ENCODE measurements at places on chromosomes 1 and 21. TPM values are rescaled to one million over a fixed set of nuclear protein-coding genes. Genes with fewer than 3 reads are reported as not detected.
A peak's percentile ranks its signal among the peaks of the same experiment; 100 is the strongest.

DNA sequence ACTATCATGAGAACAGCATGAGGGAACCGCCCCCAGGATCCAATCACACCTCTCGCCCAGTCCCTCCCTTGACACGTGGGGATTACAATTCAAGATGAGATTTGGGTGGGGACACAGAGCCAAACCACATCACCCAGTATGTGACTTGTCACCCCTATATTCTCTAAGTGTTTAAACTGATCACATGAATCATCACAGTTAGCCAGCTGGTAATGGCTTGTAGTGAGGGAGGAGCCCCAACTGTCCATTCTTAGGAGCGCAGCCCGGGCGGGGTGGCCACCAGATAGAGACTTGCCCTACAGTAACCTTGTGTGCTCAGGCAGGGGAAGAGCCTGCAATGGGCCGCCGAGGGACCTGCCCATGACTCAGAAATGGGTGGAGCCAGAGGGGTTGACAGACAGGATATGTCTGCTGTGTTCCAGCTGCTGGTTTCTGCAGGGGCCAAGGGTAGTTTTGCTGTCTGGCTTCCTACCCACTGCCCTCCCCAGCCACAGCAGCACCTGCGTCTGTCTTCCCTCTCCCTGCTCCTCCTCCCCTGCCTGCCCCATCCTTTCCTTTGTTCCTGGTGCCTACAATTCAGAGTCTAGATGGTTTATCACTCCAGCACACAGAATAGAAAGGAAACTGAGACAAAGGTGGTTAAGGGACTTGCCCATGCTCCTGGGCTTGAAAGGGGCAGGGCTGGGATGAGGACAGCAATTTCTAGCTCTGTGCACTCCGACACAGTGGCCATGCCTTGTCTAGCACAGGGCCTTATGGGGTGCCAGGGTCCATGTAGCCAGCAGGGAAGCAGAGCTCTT lies 9.2 kb downstream of the ABCG1 start:
- peak; percentile 89 for DNase-seq

DNA sequence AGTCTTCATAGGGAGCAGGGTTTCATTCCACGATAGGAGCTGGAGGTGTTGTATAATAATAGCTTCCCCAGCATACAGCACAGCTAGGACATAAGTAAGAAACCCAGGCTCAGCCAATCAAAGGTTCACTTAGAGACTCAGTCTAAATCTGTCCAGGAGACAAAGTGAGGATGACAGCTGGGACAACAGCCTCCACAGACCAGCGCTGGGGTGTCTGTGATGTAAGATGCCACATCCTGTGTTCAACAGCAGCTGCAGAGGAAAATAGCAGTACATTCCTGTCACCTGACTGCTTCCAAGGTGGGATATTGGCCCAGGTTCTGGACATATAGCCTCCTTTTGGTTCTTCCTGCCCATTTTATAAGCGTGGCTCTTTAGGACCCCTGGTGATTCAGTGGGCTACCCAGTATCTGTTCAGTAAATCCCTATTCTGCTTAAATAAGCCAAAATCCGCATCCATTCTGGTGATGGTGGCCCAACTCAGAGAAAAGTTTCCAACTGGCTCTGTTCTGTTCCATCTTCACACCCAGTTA lies 176.8 kb upstream of the SYT6 start:
- no peak for DNase-seq

DNA sequence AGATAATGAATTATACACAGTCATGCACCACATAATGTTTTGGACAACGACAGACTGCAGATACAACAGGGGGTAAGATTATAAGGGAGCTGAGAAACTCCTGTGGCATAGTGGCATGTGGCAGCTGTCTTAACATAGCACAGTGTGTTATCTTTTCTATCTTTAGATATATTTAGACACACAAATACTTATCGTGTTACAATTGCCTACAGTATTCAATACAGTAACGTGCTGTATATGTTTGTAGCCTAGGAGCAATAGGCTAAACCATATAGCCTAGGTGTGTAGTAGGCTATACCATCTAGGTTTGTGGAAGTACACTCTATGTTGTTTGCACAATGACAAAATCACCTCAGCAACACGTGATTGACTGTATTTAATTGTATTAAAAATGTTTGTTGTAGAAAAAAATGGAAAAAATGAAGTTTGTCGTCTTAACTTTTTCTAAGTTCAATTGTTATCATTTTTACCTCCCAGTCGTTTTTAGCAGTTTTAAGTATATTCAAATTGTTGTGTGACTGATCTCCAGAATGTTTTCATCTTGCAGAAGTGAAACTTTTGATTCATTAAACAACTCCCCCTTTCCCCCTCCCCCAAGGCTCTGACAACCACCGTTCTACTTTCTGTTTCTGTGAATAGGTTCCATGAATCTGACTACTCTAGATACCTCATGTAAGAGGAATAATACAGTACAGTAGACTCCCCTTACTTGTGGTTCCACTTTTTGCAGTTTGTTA lies 351.0 kb upstream of the B3GALT2 start:
- no peak for DNase-seq

GRCh38 chr1:208835097-208835463 lies 590.9 kb upstream of the PLXNA2 start:
- no peak for DNase-seq

- no peak for DNase-seq
These were observed 12.8 kb downstream of the ZFP69B start for GRCh38 chr1:40462956-40463590.

GRCh38 chr21:14677013-14677412 lies 130.9 kb upstream of the SAMSN1 start:
- no peak for DNase-seq

- no peak for DNase-seq
These were observed 343.3 kb downstream of the SETD4 start for GRCh38 chr21:35716876-35717565.

KIF21B gene
- total RNA-seq = 0.63 TPM

All from osteocyte (in vitro differentiated cells).